ENCODE measurements at places on chromosomes 3 and 15. TPM values are rescaled to one million over a fixed set of nuclear protein-coding genes. Genes with fewer than 3 reads are reported as not detected.

Gene ATP13A4
- total RNA-seq = not detected

Gene PPARG
- total RNA-seq = 41.7 TPM

Gene CCR8
- total RNA-seq = not detected

Gene GMPPB
- 21.3 TPM for total RNA-seq

Gene DENND4A
- total RNA-seq = 6.1 TPM

Gene ANKRD34C
- total RNA-seq = not detected

Gene MAGI1
- 4.5 TPM for total RNA-seq

Gene MKRN3
- 2.0 TPM for total RNA-seq

Gene CCDC39
- total RNA-seq = not detected

Gene NOX5
- total RNA-seq = 0.31 TPM

Gene SLCO2A1
- 0.07 TPM for total RNA-seq

Gene GOLGA8R
- total RNA-seq = 0.27 TPM

Gene SPINK8
- total RNA-seq = not detected

Gene P2RY1
- 0.36 TPM for total RNA-seq

Gene ACOX2
- total RNA-seq = 9.1 TPM

Gene ADGRG7
- not detected for total RNA-seq

Gene ARHGEF26
- 5.5 TPM for total RNA-seq

Gene RPS27L
- total RNA-seq = 408 TPM

Gene CLRN1
- not detected for total RNA-seq

Gene UBP1
- total RNA-seq = 53.2 TPM

Gene VWA5B2
- 0.35 TPM for total RNA-seq

Gene CNTN6
- total RNA-seq = not detected

Gene GREM1
- 6.6 TPM for total RNA-seq

Gene SELENOS
- total RNA-seq = 143 TPM

Gene HOMER2
- 11.5 TPM for total RNA-seq

Gene NEIL1
- total RNA-seq = 2.2 TPM

Gene CYP1A2
- total RNA-seq = not detected

Gene GOLGA8M
- not detected for total RNA-seq

Gene FMN1
- total RNA-seq = 0.37 TPM

Gene SLC9C1
- total RNA-seq = not detected

Gene FEZF2
- total RNA-seq = not detected

Gene TTLL13
- total RNA-seq = 0.48 TPM

Gene ACAN
- 0.26 TPM for total RNA-seq

Gene FGD5
- total RNA-seq = not detected

Gene FBXW12
- not detected for total RNA-seq

Gene CDHR4
- 0.53 TPM for total RNA-seq

Gene RTF1
- 19.3 TPM for total RNA-seq

Gene ST8SIA2
- total RNA-seq = 0.44 TPM

Gene PARP16
- 9.1 TPM for total RNA-seq

Gene RASGRF1
- total RNA-seq = 0.42 TPM

Gene EIF3J
- 93.1 TPM for total RNA-seq

Gene ABI3BP
- total RNA-seq = 0.75 TPM

Gene SACM1L
- total RNA-seq = 17.1 TPM

Gene NRROS
- not detected for total RNA-seq

Gene CFAP44
- 2.5 TPM for total RNA-seq

Data from A549 treated with CpdA at 1 μM for 4 hours (cell line).